Calu3 (cell line): ENCODE measurements at places on chromosomes 1 and 21.

GRCh38 chr1:8094481-8095241 lies 68.6 kb upstream of the ERRFI1 start:
- DNase-seq, result no peak
- peak overlapping the region; percentile 23 for H3K4me3 ChIP-seq
- H3K27me3 ChIP-seq, result no peaks in the 10 kb centered on the region
- H3K27ac ChIP-seq, result peak overlapping the region; percentile 91
- peaks cover 74% of the 10 kb centered on the region for H3K4me1 ChIP-seq

DNA sequence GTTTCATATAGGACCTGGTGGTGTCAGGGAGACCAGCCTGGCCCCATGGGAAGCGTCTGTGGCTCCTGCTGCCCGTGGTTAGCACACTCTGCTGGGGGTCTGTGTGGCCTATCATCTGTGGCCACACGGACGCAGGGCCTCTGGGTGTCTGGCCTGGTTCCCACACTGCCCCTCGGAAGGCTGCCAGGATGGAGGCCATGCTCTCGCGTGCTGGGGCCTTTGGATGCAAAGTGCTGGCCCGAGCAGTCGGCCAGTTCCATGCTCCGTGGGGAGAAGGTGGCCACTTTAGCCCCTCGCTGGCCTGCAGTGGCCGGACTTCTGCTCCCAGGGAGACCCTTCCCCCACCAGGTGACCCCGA lies 20.8 kb upstream of the LRRC3 start:
- no peak overlapping the region for H3K4me3 ChIP-seq
- H3K4me1 ChIP-seq, result no peaks in the 10 kb centered on the region
- DNase-seq, result no peak
- no peaks in the 10 kb centered on the region for H3K36me3 ChIP-seq

- no peak overlapping the region for H3K27ac ChIP-seq
- H3K27me3 ChIP-seq, result no peaks in the 10 kb centered on the region
- peaks cover 7% of the 10 kb centered on the region for H3K36me3 ChIP-seq
These were observed 35.2 kb downstream of the ZNF670 start for GRCh38 chr1:247043406-247043805.

DNA sequence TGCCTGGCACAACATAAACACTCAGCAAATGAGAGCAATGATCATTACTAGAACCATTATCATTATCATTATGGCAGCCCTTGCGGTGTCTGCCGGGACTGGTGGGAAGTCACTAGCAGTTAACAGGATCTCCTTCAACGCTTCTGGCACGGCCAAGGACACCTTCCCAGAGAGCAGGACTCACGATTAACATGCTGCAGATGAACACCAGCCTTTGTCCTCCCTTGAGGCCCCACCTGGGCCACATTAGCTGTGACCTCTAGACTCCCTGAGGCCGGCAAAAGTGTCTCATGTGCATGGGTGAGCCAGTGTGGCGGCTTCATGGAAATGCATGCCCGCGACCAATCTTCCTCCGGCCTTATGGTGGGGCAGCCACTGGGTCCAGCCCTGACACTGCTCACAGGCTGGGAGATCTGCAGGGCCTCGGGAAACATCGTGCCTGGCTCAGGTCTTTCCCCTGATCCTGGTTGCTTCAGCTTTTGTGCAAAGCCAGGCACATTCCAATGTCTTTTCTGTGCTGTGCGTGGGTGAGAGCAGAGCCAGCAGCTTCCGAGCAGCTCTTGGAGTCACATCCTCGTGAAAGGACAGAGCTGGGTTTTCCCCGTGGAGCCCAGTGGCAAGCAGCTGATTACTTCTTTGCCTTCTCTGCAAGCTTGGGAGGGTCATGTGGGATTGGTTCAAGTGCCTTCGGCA lies 107.3 kb downstream of the HMGB4 start:
- H3K36me3 ChIP-seq, result no peaks in the 10 kb centered on the region
- DNase-seq, result no peak
- H3K4me3 ChIP-seq, result no peak overlapping the region

DNA sequence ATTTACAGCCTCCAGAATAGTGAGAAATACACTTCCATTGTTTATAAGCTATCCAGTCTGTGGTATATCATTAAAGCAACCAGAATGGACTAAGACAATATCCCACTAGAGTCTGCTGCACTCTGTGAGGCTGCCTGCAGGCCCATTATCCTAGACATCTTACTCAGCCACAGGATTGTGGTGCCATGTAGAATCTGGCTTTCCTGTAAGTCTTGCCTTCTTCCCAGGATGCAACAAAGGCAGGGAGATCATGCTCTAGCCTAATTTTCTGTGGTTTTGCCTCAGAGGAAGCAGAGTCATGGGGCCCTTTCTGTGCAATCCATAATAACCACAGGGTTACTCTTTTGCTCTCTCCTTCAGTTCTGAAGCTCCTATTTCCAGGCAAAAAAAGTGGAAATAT lies 299.1 kb upstream of the DEPDC1 start:
- H3K4me1 ChIP-seq, result no peaks in the 10 kb centered on the region
- no peak overlapping the region for H3K27ac ChIP-seq
- no peak for DNase-seq

DNA sequence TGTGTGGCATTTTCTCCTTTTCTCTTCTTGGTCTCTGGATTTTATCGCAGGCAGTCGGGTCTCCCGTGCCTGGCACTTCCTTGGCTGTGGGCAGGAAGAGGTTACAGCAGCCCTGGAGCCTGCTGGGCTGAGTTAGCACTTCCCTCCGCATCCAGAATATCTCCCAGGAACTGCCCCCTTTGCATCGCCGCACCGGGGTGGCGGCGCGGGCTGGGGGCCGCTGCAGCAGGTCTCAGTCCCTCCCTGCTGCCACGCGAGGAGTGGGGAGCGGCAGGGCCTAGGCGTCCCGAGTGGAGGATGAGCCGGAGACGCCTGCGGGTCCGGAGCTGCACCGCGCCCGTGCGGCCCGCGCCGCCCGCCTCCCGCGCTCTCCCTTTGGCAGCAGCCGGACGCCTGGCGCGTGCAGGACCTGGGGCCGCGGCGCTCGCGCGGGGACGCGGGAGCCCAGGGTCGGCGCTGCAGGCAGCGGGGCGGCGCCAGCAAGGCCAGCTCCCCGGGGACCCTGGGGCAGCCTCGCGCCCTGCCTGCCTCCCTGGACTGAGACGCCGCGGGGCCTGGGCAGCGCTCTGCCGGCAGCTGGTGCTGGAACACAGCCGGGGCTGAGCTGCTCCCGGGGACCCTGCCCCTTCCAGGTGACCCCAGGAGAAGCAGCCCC lies 192.8 kb downstream of the PRDM2 start:
- no peaks in the 10 kb centered on the region for H3K36me3 ChIP-seq
- H3K4me1 ChIP-seq, result no peaks in the 10 kb centered on the region
- no peak overlapping the region for H3K4me3 ChIP-seq

DNA sequence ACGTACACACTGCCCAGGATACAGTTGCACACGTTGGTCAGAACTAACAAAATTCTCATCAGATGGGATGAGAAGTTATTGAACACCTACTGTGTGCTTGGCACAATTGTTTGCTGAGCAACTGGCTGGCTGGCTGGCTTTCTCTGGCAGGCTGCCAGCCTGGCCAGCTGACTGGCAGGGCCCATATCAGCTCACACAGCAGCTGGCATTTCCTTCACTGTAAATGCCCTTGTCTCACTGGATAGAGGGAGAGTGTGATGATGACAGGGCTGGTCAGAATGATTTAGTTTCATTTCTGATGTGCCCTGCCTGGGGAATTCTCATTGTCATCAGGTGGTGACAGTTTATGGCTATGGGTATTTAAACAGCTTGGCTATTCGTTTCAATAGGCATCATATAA lies 15.8 kb downstream of the CAMK2N1 start:
- H3K27ac ChIP-seq, result no peak overlapping the region
- no peak overlapping the region for H3K4me3 ChIP-seq
- H3K36me3 ChIP-seq, result peaks cover 7% of the 10 kb centered on the region
- peaks cover 13% of the 10 kb centered on the region for H3K27me3 ChIP-seq
- H3K4me1 ChIP-seq, result peaks cover 41% of the 10 kb centered on the region

- no peak overlapping the region for H3K4me3 ChIP-seq
- H3K36me3 ChIP-seq, result peaks cover 63% of the 10 kb centered on the region
- no peak overlapping the region for H3K27ac ChIP-seq
- H3K27me3 ChIP-seq, result no peaks in the 10 kb centered on the region
These were observed 8.3 kb downstream of the ATAD3B start for GRCh38 chr1:1479547-1480487.
